Memory B cell (primary cell): ENCODE measurements at places on chromosomes 7 and 10.

DNA sequence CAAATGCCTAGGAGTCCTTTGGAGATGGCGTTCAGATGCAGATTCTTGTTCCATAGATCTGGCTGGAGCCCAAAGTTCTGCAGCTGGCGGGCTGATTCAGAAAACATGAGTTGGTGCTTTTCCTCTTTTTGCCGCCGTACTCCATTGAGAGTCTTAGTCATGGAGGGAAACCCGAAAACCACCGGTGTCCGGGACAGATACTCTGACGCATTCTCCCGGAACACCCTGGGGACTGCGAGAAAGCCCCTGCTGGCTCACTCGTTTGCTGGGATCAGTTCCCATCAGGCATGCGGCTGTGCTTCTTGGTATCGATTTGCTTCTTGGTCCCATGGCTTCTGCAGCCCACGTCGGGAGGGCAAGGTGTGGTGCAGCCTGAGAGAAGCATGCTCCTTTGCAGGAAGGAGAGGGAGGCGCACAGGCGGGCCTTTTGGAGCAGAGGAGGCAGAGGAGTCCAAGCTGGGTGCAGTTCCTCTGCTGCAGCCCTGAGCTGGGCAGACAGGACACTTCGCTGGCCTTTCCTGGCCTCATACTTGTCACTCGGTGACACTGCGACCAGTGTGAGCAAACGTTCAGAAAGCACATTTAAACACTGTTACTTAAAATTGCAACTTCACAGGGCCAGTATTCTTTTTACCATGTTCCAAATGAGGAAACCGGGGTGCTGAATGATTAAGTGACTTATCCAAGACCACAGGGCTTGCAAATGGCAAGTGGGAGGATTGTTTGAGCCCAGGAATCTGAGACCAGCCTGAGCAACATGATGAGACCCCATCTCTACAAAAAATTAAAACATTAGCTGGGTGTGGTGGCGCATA is 30.6 kb upstream of the PFKFB3 start:
- H3K4me1 ChIP-seq, result peaks cover 45% of the 10 kb centered on the region
- H3K27me3 ChIP-seq, result no peaks in the 10 kb centered on the region
- H3K36me3 ChIP-seq, result peaks cover 5% of the 10 kb centered on the region
- H3K4me3 ChIP-seq, result no peak overlapping the region
- no peak overlapping the region for H3K27ac ChIP-seq
- no peak for DNase-seq

- DNase-seq, result no peak
- H3K27me3 ChIP-seq, result peaks cover 30% of the 10 kb centered on the region
- no peak overlapping the region for H3K4me3 ChIP-seq
- H3K4me1 ChIP-seq, result peaks cover 2% of the 10 kb centered on the region
- H3K36me3 ChIP-seq, result no peaks in the 10 kb centered on the region
Observed at GRCh38 chr10:114408968-114409444, 4.7 kb upstream of the AFAP1L2 start.

DNA sequence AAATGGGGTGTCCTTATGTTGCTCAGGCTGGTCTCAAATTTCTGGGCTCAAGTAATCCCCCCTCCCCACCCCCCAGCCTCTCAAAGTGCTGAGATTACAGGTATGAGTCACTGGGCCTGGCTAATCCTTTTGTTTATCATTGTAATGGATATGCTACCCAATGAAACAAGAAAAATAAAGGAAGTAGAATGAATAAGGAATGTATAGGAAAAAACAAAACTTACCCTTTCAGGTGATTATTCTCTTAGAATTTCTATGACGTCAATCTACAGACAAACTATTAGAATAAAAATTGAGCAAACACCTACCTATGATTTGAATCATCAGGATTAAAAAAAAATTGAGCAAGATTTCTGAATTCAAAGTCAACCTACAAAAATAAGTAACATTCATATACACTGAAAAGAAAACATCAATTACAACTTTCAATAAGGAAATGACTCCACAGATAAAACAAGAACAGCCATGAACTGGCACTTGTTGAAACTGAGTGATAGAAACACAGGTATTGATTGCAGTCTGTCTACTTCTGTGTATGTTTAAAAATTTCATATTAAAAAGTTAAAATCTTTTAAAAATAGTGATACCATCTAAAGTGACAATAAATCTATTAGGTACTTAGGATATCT is 12.2 kb downstream of the ADAM12 start:
- DNase-seq, result no peak
- H3K4me3 ChIP-seq, result no peak overlapping the region
- no peaks in the 10 kb centered on the region for H3K27me3 ChIP-seq
- no peak overlapping the region for H3K27ac ChIP-seq
- no peaks in the 10 kb centered on the region for H3K36me3 ChIP-seq
- H3K4me1 ChIP-seq, result no peaks in the 10 kb centered on the region

- no peaks in the 10 kb centered on the region for H3K27me3 ChIP-seq
- peaks cover 1% of the 10 kb centered on the region for H3K36me3 ChIP-seq
- H3K27ac ChIP-seq, result no peak overlapping the region
- no peaks in the 10 kb centered on the region for H3K4me1 ChIP-seq
- H3K4me3 ChIP-seq, result no peak overlapping the region
Observed at GRCh38 chr7:52711951-52712350, 323.5 kb upstream of the POM121L12 start.

GRCh38 chr10:10367264-10367663 is 650.4 kb upstream of the CELF2 start:
- no peak for DNase-seq
- H3K27me3 ChIP-seq, result peaks cover 2% of the 10 kb centered on the region
- no peaks in the 10 kb centered on the region for H3K4me1 ChIP-seq
- H3K4me3 ChIP-seq, result no peak overlapping the region

- no peaks in the 10 kb centered on the region for H3K36me3 ChIP-seq
- peak within 1 kb of the TSS; percentile 100 for H3K27ac ChIP-seq
- peak; percentile 94 for DNase-seq
- peaks cover 25% of the 10 kb centered on the region for H3K4me1 ChIP-seq
- peak within 1 kb of the TSS; percentile 92 for H3K4me3 ChIP-seq
Observed at GRCh38 chr10:15097011-15097812, at the start of gene RPP38. Gene RPP38, plus strand, starts transcription at chr10:15097355. Its CDS starts 5,960 bp downstream, at chr10:15103315.

- H3K27ac ChIP-seq, result no peak overlapping the region
- no peak for DNase-seq
- no peaks in the 10 kb centered on the region for H3K27me3 ChIP-seq
- H3K4me1 ChIP-seq, result no peaks in the 10 kb centered on the region
- H3K36me3 ChIP-seq, result no peaks in the 10 kb centered on the region
- no peak overlapping the region for H3K4me3 ChIP-seq
Observed at GRCh38 chr7:154306036-154306435, 253.8 kb downstream of the DPP6 start.

GRCh38 chr10:51932530-51932929 is 233.1 kb upstream of the CSTF2T start:
- no peak for DNase-seq
- H3K27me3 ChIP-seq, result no peaks in the 10 kb centered on the region
- no peaks in the 10 kb centered on the region for H3K36me3 ChIP-seq
- no peak overlapping the region for H3K4me3 ChIP-seq

DNA sequence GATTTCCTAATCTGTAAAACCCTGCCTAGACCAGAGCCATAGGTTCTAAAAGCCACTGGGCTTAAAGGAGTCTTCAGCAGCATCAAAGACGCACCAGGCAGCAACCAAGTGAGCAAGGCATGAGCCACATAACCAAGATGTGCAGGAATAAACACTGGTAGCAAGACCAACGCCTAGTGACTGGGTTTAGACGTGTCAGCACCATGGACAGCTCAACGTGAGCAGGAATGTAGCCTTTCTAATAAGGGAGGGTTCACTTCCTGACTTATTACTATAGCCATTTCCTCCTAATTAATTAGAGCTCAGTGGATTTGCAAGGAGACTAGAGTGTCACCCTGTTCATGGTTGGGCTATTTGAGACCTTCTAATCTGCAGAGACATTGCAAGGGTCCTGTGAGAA is 223.7 kb downstream of the LHFPL3 start:
- H3K4me3 ChIP-seq, result no peak overlapping the region
- peaks cover under 1% of the 10 kb centered on the region for H3K36me3 ChIP-seq
- H3K4me1 ChIP-seq, result no peaks in the 10 kb centered on the region
- H3K27ac ChIP-seq, result no peak overlapping the region
- no peak for DNase-seq
- H3K27me3 ChIP-seq, result peaks cover 2% of the 10 kb centered on the region

DNA sequence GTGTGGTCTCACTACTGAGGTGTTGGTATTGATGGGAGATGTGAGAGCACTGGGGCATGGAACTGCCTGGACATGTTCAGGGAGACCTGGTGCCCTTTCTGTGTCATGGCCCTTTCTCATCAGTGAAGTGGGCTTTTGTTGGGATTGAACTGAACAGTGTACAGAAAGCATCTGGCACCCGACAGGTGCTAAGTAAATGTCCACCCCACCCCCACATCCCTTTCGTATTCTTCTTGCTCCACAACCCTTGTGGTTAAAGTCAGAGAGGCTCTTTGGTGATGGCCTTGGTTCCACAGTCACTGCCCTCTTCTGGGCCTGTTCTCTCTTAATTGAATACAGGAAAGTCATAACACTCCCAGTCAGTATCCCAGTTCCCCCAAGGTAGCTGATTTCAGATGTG is 5.4 kb downstream of the NOM1 start:
- H3K36me3 ChIP-seq, result peaks cover 24% of the 10 kb centered on the region
- H3K27ac ChIP-seq, result no peak overlapping the region
- H3K4me1 ChIP-seq, result peaks cover 16% of the 10 kb centered on the region
- no peaks in the 10 kb centered on the region for H3K27me3 ChIP-seq
- no peak for DNase-seq

DNA sequence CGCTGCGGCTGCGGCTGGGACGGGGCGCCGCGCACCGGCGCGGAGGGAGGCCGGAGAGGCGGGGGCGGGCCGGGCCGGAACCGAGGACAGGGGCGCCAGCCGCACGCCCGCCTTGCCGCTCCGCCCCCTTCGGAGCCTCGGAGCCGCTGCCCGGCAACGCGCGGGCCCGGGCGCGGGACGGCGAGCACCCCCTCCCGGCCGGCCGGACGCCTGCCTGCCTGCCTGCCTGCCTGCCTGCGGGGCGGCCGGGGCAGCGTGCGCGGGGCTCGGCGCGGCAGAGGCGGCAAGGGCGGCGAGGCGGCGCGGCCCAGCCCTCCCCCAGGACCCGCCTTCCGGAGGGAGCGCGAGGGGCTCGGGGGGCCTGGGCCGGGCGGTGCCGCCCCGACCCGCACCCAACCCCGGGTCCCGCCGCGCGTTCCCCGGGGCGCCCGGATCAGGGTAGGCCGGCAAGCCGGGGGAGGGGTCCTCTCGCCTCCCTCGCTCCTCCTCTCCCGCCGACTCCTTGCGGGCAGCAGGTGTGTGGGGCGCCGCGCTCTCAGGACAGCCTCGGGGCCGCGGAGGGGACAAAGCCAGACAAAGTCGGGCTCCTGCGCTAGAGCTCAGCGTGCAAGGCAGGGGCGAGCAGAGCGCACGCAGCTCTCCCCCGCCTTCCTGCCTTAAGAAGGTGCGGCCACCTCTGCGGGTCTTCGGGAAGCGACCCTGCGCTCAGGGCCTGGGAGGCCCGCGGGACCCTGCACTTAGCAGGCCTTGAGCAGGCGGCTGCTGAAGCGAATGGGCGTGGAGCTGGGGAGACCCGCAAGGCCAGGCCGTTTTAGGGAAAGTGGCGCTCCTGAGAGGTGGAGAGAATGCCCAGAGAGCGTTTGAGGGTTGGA is at the start of gene KIAA1549:
Gene KIAA1549 (minus strand): TSS at position 58 of the 872 bp plus-strand sequence. CDS start 120 bp downstream, outside the sequence.
- H3K4me3 ChIP-seq, result peak within 1 kb of the TSS; percentile 92
- peak within 1 kb of the TSS; percentile 64 for H3K27ac ChIP-seq
- peak; percentile 39 for DNase-seq
- H3K36me3 ChIP-seq, result no peaks in the 10 kb centered on the region
- peaks cover 14% of the 10 kb centered on the region for H3K4me1 ChIP-seq

- H3K27ac ChIP-seq, result no peak overlapping the region
- H3K4me3 ChIP-seq, result no peak overlapping the region
- H3K4me1 ChIP-seq, result no peaks in the 10 kb centered on the region
- no peaks in the 10 kb centered on the region for H3K36me3 ChIP-seq
- H3K27me3 ChIP-seq, result peaks cover 2% of the 10 kb centered on the region
Observed at GRCh38 chr10:129912986-129913695, 50.9 kb downstream of the EBF3 start.

DNA sequence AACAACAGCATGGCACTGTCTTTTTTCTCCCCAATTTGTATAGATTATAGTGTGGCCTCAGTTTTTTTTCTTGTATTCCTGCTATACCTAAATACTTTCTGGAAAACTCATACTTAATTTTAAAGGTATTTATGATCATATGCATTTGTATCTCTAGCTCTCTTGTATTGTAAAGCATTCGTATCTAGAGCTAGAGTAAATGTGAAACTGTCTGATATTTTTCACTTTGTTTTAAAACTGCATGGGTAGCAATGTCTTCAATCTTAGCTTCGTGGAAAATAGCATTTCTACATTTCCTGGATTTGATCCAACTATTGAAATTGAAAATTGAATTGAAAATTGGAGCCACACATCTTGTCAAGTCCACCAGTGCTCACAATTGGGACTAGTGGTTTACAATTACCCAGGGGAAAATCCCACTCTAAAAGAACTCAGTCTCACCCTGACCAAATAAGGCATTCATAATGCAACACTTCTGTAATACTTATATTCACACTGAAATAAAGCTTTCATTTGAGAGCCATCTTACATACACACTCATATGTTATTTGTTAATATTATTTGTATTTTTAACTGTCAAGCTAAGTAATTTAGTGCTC is 51.3 kb upstream of the KLF6 start:
- no peak for DNase-seq
- no peaks in the 10 kb centered on the region for H3K36me3 ChIP-seq
- H3K27ac ChIP-seq, result peak overlapping the region; percentile 72
- H3K4me3 ChIP-seq, result no peak overlapping the region
- peaks cover 9% of the 10 kb centered on the region for H3K4me1 ChIP-seq
- H3K27me3 ChIP-seq, result no peaks in the 10 kb centered on the region

DNA sequence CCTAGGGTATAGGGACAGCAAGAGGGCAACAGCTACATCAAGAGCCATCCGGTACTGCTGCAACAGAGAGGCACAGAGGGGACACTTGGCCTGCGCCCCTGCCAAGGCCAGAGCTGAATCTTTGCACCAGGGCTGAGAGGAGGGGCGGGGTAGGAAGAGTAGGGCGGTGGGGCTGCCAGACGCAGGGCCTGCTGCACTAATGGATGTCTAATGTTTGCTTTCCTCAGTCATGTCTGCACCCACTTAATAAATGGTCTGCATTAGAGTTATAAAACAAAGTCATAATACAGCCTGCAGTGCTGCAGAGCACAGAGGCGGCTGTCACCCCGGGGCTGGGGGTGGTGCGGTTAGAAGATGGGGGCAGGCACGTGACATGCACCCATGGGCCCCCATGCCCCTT is 42.2 kb upstream of the SLC29A3 start:
- no peak overlapping the region for H3K27ac ChIP-seq
- DNase-seq, result no peak
- H3K27me3 ChIP-seq, result peaks cover 6% of the 10 kb centered on the region
- no peaks in the 10 kb centered on the region for H3K36me3 ChIP-seq
- peaks cover 2% of the 10 kb centered on the region for H3K4me1 ChIP-seq

DNA sequence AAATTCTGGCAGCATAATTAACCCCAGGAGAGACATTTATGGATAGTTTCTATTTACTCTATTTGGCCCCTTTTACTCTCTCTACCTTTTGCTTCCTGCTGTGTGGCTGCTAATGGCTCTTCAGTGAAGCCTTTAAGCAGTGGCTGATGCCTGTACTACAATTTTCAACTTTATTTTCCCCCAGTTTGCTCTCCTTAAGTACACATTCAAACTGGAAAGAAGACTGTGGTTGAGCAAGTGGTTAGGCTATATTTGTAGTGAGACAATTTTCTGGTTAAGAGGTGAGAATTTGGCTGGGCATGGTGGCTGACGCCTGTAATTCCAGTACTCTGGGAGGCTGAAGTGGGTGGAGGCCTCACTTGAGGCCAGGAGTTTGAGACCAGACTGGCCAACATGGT is 8.5 kb upstream of the RSBN1L start:
- H3K4me3 ChIP-seq, result no peak overlapping the region
- H3K27ac ChIP-seq, result peak overlapping the region; percentile 64
- DNase-seq, result no peak
- peaks cover 12% of the 10 kb centered on the region for H3K4me1 ChIP-seq
